NCI-H1048 (cell line): ENCODE measurements at places on chromosomes 12 and 14.

DNA sequence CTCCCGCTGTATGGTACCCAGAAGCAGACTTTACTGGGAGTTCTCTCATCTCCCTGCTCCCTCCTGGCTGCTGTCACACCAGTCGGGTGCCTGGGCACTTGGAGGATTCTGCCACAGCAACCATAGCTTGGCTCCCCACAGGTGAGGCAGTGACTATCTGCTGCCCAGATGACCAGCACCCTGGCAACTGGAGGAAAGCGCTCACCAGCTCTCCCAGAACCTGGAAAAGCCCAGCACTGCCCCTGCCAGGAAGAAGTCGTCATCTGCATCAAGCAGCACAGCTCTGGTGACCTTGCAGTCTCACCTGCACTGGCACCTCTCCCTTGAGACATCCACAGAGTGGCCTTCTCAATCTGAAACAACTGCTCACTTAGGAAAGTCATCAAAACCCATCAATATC lies 31.9 kb upstream of the TC2N start:
- no peak for DNase-seq

DNA sequence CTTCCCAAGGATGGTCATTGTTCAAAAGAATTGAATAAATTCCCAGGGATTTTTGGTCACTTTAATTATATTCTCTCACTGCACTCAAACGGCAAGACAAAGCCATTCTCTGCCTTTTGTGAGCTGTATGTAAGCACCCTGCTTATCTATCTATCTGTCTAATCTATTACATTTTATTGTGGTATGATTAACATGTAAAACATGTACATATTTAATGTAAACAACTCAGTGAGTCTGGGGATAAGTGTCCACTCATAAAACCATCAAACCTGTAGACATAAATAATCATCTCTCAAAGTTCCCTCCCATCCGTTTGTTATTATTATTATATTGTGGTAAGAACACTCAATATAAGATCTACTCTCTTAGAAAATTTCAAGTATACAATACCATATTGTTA lies 167.1 kb downstream of the CAND1 start:
- no peak for DNase-seq

DNA sequence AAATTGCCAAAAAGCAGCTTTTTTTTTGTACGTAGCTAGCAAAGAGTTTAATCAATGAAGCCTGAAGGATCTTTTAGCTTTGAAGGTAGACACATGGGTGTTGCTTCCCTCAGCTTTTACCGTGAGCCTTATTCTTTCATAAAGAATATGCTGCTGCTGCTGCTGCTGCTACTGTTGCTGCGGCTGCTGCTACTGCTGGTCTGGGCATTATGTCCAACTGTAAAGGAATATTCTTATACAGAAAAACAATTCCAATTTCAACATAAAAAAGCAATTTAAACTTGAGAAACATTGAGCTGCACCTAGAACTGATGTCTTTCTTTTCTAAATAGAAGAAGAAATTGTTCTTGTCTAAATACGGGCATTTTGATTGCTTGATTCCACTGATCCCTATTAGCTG lies 38.9 kb upstream of the PPP1R12A start:
- DNase-seq, result no peak

DNA sequence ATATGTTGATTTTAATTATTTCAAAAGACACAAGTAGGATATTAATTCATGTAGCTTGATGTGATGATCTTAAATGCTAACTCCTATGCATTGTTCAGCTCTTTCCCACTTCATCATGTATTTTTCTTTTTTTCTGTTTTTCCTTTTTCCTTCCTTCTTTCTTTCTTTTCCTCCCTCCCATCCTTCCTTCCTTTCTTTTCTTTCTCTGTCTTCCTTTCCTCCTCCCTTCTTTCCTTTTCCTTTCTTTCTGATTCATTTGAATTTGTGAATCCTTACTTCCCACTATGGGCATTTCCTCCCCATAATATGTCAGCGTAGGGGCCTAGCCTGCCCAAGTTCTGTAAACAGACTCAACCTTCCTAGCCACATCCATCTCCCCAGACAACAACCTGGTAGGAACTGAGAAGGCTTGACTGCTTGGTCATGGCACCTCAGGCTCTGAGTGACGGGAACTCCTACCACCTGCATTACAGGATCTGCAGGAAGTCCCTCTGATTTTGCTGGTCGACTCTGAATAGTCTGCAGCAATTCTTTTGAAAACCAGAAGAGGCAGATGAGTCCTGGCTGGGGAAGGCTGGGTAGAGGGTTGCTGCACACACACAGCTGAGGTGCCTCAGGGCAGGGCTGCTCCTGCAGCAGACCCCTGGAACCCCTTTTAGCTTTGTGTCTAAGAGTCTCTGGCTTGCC lies 33.4 kb upstream of the BHLHE41 start:
- DNase-seq, result no peak
